Activated T-cell treated with anti-CD3 and anti-CD28 coated beads, Interleukin-2, amount 50 U/mL, for 72 hours (primary cell): ENCODE measurements at places on chromosomes 7 and 10. TPM values are rescaled to one million over a fixed set of nuclear protein-coding genes. Genes with fewer than 3 reads are reported as not detected.

Gene UCMA
- total RNA-seq, result not detected

Gene TUBAL3
- not detected for total RNA-seq

Gene NACAD
- total RNA-seq, result 0.76 TPM

Gene ANKRD1
- not detected for total RNA-seq

Gene GPNMB
- total RNA-seq, result 1.1 TPM

Gene SHTN1
- 0.19 TPM for total RNA-seq

Gene FRAT1
- 3.2 TPM for total RNA-seq

DNA sequence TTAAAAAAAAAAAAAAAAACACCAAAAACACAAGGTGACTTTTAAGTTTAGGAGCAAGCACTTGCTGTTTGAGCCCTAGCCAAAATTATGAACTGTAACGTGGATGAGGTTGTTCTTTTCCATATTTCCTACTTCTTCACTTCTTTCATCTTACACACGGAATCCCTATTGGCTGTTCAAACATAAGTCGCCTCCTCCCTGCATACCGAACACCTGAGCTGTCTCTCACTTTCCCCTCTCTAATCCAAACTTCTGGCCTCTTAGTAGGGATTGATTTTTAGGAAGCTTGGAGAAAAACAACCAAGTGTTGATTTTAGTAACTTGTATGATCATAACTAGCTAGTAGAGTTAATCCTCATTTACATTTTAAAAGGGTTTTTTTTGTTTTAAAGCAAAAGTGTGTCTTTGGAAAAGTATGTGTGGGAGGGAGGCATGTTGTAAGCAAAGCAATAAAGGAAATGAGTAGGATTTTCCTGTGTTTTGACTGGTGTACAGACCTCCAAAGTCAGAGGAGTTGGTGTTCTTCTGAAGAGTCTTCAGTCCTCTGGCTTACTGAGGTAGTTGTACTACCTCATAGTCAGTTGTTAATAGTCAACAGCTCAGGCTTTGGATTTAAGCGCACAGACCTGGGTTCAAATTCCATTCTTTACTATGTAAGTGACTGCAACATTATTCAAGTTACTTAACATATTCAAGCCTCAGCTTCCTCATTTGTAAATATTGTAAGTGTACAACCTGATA is 39.3 kb downstream of the RABGEF1 start:
- no peaks in the 10 kb centered on the region for H3K27me3 ChIP-seq
- DNase-seq, result no peak
- H3K36me3 ChIP-seq, result peaks cover 9% of the 10 kb centered on the region
- peaks cover 5% of the 10 kb centered on the region for H3K4me1 ChIP-seq

DNA sequence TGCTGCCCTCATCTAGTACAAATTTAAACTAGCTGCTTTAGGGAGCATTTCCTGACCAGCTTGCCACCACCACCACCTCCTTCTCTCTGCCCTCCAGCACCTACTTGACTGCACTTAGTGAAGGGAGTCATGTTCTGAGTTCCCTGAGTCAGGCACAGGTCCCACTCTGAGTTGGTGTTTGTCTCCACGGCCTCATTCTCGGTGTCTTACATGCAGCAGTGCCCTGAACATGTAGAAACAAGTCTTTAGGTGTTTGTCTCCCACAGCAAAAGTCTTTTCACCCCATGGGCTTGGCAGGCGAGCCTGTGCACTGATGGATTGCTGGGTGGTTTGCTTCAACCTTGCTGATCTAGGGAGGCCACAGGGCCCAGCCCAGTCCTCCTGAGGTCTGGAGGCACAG is 16.9 kb downstream of the TSPAN14 start:
- H3K27ac ChIP-seq, result peak overlapping the region; percentile 98
- H3K27me3 ChIP-seq, result no peaks in the 10 kb centered on the region
- H3K4me3 ChIP-seq, result peak overlapping the region; percentile 82
- H3K4me1 ChIP-seq, result peaks cover 91% of the 10 kb centered on the region

DNA sequence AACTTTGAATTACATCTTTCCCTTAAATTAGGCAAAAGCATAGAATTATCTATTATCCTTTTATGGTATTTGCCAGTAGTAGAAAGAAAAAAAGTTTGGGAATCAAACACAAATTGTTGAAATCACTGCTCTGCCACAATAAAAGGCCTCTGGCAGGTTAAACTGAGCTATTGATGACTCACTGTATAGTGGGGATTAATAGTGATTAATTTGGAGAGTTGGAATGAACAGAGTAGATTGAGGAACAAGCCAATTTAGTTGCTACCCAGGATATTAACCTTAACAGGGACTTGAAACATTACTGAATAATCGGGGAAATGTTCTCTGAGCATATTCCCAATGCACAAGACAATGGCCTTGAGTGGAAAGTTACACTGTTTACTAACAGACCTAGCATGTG is 33.1 kb downstream of the MASTL start:
- no peak for DNase-seq
- H3K4me1 ChIP-seq, result no peaks in the 10 kb centered on the region
- peaks cover 10% of the 10 kb centered on the region for H3K36me3 ChIP-seq
- no peak overlapping the region for H3K4me3 ChIP-seq

- H3K36me3 ChIP-seq, result no peaks in the 10 kb centered on the region
- H3K27me3 ChIP-seq, result no peaks in the 10 kb centered on the region
- no peaks in the 10 kb centered on the region for H3K4me1 ChIP-seq
- DNase-seq, result no peak
- no peak overlapping the region for H3K27ac ChIP-seq
These were observed 21.4 kb upstream of the RSBN1L start for GRCh38 chr7:77674878-77675277.

DNA sequence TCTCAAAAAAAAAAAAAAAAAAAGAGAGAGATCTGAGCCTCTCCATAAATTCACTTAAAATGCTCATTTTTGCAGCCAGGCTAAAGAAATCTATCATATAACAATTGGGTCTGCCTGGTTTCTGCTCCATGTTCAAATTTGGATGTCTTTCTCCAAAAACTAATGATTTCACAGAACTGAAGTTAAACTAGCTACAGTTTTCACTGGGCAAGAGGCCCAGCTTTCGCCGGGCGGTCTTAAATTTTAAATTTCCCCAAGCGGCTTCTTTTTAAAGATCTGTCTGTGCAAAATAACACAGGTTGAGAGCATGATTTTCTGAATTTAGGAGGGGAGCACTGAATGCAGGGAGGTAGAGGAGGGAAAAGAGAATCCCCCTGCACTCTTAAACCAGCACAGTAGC is 603.4 kb downstream of the KCNMA1 start:
- DNase-seq, result no peak
- H3K27ac ChIP-seq, result no peak overlapping the region
- peaks cover 4% of the 10 kb centered on the region for H3K27me3 ChIP-seq
- H3K4me1 ChIP-seq, result peaks cover 5% of the 10 kb centered on the region
- H3K36me3 ChIP-seq, result no peaks in the 10 kb centered on the region
- H3K4me3 ChIP-seq, result no peak overlapping the region

DNA sequence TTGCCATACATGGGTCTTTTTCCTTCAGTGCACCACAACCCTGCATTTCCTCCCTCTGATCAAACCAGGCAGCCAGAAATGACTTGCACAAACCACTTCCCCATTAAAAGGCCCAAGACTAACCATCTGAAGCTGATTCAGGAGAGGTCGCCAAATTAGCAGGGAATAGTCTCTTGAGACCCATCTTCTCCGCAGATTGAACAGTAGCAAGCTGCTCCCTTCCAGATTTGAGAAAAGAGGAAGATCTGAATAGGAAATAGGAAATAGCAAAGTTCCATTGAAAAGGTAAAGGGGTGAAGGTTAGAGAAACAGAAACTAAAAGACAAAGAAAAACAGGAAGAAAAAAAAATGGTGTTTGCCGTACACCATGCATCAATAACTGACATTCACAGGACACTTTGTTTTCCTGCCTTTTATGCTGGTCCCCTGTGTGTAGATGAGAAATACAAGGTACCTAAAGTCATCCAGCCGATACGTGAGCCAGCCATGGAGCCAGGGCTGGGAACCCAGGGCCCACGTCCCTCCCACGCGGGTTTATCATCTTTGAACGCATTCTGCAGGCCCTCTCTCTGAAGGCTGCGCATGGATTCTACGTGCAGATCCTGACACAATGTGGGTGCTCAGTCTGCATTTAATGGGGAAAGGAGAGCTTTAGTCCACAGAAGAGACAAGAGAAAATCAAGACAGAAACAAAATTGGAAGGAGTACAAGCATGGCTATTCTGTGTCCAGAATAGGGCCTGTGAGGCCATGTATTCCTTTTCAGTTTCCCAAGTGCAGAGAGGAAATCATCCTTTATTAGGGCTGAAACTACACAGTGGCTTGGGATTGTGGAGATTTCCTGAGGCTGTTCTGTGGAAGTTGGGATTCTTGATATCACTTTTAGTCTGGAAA is 268.4 kb upstream of the NPVF start:
- H3K27ac ChIP-seq, result peak overlapping the region; percentile 29
- peaks cover 8% of the 10 kb centered on the region for H3K4me1 ChIP-seq
- peak; percentile 3 for DNase-seq
- H3K36me3 ChIP-seq, result no peaks in the 10 kb centered on the region
- H3K27me3 ChIP-seq, result peaks cover 5% of the 10 kb centered on the region
- peak overlapping the region; percentile 73 for H3K4me3 ChIP-seq

DNA sequence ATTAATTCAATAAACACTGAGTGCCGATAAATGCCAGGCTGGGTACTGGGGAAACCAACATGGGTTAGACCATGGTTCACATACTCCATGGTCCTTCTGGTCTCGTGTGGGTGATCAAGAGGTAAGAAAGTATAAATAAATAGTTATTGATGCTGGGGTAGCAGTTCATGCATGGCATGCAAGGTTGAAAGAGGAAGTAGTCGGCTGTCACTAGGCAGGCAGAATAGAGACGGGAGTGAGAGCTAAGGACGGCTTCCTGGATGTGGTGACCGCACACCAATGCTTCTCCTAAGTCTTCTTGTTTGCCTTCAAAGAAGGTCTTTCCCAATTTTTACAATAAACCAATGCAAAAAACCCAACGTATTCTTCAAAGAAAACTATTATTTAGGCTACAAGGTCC is 208.6 kb downstream of the ADAM12 start:
- no peaks in the 10 kb centered on the region for H3K27me3 ChIP-seq
- H3K36me3 ChIP-seq, result no peaks in the 10 kb centered on the region
- no peak overlapping the region for H3K27ac ChIP-seq
- no peak overlapping the region for H3K4me3 ChIP-seq
- DNase-seq, result no peak
- no peaks in the 10 kb centered on the region for H3K4me1 ChIP-seq

DNA sequence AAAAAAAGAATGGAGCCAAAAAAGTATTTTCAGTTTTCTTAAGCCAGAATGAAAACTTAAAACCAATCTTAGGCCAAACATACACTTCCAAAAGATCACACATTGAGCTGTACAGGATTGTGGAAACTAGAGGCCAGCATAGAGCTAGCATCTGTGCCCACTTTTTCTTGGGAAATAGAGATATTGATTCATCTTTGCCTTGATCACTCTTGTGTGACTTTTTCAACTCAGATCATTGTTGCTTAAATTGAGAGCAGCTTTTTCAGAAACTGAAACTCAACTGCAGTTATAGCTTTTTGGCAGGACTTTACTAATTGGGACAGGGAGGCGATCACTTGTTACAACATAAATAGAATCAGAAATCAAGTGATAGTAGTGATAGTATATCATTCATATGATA is 132.2 kb downstream of the PRKG1 start:
- no peak overlapping the region for H3K27ac ChIP-seq
- H3K4me1 ChIP-seq, result no peaks in the 10 kb centered on the region
- DNase-seq, result no peak

GRCh38 chr7:110909117-110909516 is 181.8 kb upstream of the LRRN3 start:
- no peaks in the 10 kb centered on the region for H3K36me3 ChIP-seq
- H3K27me3 ChIP-seq, result no peaks in the 10 kb centered on the region
- H3K4me1 ChIP-seq, result peaks cover 13% of the 10 kb centered on the region
- DNase-seq, result no peak

- H3K4me1 ChIP-seq, result no peaks in the 10 kb centered on the region
- H3K27me3 ChIP-seq, result no peaks in the 10 kb centered on the region
- no peak for DNase-seq
- no peak overlapping the region for H3K27ac ChIP-seq
These were observed 485.6 kb downstream of the INHBA start for GRCh38 chr7:41217306-41217705.

GRCh38 chr7:15015545-15016314 is 113.2 kb upstream of the DGKB start:
- H3K27ac ChIP-seq, result no peak overlapping the region
- no peaks in the 10 kb centered on the region for H3K36me3 ChIP-seq
- peak; percentile 12 for DNase-seq
- no peaks in the 10 kb centered on the region for H3K27me3 ChIP-seq

- peaks cover 28% of the 10 kb centered on the region for H3K27me3 ChIP-seq
- no peak overlapping the region for H3K27ac ChIP-seq
- no peak for DNase-seq
- peaks cover 7% of the 10 kb centered on the region for H3K4me1 ChIP-seq
These were observed 15.7 kb upstream of the LAMB1 start for GRCh38 chr7:108018668-108019067.

- no peaks in the 10 kb centered on the region for H3K36me3 ChIP-seq
- H3K27ac ChIP-seq, result no peak overlapping the region
- H3K4me1 ChIP-seq, result peaks cover 9% of the 10 kb centered on the region
- no peaks in the 10 kb centered on the region for H3K27me3 ChIP-seq
- no peak for DNase-seq
These were observed 137.4 kb downstream of the FAM53B start for GRCh38 chr10:124606822-124607221.

DNA sequence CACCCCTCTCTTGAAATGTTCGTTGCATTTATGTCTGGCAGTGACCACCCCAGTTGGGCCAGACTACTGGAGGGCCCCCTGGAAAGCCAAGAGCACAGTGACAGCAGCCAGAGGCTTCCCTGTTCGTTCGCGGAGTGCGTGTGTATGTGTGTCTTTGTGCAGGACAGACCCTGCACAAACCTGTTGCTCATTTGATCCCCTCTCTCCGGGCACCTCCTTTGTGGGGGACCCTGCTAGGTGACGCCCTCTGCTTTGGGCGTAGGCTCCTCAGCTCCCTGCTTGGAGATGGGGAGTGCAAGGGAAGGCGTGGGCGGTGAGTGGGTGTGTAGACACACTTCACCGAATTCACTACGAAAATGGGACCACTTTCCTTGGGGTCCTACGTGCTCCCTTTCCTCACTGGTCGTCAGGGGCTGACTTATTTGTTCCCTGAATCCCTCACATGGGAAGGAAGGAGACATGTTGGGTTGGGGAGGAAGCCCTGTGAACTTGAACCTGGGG is 38.7 kb downstream of the AGAP3 start:
- no peaks in the 10 kb centered on the region for H3K27me3 ChIP-seq
- no peak overlapping the region for H3K4me3 ChIP-seq
- no peak for DNase-seq
- peaks cover 7% of the 10 kb centered on the region for H3K4me1 ChIP-seq
- H3K27ac ChIP-seq, result no peak overlapping the region
- no peaks in the 10 kb centered on the region for H3K36me3 ChIP-seq

DNA sequence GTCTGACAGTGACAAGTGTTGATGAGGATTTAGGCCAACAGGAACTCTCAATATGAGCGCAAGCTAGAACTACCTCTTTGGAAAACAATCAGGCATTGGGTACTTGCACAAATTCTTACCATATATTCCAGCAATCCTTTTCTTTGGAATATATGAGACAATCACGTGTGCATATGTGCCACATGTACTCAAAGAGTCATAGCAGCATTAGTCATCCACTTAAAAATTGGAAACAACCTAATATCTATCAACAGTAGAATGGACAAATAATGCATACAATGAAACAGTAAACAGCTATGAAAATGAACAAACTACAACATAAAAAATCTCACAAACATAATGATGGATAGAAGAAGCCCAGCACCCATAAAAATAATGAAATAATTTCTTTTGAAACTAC is 179.7 kb downstream of the GLI3 start:
- no peaks in the 10 kb centered on the region for H3K27me3 ChIP-seq
- H3K36me3 ChIP-seq, result no peaks in the 10 kb centered on the region
- no peak overlapping the region for H3K27ac ChIP-seq
- H3K4me3 ChIP-seq, result no peak overlapping the region
- DNase-seq, result no peak
- no peaks in the 10 kb centered on the region for H3K4me1 ChIP-seq
